ENCODE measurements at places on chromosomes 16 and 17. TPM values are rescaled to one million over a fixed set of nuclear protein-coding genes. Genes with fewer than 3 reads are reported as not detected.

- peak; percentile 99 for DNase-seq
Measured at GRCh38 chr17:47649153-47649971, at the start of gene KPNB1. TSS of gene KPNB1 (plus strand) at chr17:47649919. CDS start at chr17:47650245, 326 bp downstream.

- DNase-seq = peak; percentile 45
Measured at GRCh38 chr17:3558603-3559269, 1.1 kb upstream of the TRPV3 start.

DPEP2 gene
- 5.6 TPM for total RNA-seq

RNFT1 gene
- 11.1 TPM for total RNA-seq

DNA sequence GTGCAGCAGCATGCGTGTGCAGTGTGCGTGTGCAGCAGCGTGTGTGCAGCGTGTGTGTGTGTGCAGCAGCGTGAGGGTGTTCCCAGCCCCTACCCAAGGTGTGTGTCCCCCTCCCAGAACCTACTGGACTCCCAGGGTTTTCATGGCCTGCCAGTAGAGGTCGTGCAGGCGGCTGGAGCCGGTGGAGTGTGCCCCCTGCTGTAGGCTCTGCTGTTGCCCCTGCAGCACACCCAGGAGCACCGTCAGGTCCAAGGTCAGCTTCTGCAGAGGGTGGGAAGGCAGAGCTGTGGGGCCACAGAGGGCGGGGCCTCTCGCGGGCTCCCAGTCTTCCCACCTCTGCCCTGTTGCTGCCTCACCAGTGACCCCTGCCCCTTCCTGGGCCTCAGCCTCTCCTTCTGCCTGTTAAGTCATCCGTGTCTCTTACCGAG is 14.9 kb downstream of the MYBBP1A start:
- no peak for DNase-seq

DNA sequence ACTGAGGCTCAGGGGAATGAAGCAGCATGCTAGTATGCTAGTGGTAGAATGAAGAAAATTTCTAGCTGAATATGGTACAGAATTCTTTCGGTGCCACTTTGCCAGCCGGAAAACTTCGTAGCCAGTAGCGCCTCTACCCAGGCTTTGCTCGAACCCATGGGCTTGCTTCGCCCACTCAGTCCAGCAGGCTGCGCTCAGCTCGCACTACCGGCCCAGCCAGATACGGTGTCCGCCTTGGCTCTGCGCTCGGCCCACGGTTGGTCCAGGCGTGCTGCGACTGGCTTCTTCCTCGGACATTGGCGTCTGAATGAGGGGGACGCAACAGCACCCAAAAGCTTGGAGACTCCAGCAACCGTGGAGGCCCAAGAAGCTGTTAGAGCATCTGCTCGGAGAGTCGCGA is 372.5 kb upstream of the CDH8 start:
- no peak for DNase-seq

DNA sequence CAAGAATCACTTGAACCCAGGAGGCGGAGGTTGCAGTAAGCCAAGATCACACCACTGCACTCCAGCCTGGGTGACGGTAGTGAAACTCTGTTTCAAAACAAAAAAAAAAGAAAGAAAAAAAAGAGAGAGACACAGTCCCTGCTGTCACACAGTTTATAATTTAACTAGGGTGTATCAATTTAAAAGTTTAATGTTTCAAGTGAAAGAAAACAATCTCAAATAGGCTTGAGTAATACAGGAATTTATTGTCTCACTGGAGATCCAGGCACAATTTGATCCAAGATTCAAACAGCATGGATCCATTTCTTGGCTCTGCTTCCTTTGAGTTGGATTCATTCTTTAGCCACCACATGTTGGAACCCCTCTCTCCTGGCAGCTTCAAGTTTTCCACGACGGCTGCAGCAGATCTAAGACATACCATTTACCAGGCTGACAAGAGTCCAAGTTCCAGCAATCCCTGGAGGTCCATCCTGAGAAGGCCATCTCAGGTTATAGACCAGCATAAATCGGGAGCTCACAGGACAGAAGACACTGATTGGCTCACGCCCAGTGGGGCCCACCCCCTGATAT is 97.5 kb downstream of the YPEL2 start:
- DNase-seq = no peak

DNA sequence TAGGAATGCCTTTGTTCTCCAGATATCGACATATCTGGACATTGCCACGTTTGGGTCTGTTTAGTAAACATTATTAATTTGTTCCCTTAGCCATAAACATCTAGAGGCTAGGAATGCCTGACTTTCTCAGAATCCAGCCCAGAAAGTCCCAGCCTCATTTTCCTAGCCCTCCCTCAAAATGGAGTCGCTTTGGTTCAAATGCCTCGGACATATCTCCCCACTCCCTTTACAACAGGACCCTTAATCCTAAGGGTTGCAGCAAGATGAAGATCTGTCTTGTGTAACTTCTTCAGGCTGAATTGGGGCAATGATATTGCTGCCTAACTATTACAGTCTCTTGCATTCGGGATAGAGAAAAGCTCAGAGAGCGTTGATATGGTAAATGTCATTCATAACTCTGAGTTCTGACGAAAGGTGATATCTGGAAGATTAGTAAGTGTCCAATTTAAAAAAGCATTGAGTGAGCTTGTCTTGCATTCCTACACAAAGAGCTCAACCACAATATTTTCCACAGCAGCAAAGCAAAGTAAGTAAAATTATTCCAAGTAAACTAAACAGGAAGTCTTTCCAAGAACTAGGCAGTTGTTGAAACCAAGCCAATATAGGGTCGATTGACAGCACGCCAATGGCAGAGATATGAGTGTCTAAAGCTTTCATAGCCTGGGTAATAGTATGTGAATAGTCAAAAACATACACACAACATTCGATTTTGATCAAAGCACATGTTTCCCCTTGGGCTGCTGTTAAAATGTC is 46.0 kb upstream of the ARL4D start:
- no peak for DNase-seq

DNA sequence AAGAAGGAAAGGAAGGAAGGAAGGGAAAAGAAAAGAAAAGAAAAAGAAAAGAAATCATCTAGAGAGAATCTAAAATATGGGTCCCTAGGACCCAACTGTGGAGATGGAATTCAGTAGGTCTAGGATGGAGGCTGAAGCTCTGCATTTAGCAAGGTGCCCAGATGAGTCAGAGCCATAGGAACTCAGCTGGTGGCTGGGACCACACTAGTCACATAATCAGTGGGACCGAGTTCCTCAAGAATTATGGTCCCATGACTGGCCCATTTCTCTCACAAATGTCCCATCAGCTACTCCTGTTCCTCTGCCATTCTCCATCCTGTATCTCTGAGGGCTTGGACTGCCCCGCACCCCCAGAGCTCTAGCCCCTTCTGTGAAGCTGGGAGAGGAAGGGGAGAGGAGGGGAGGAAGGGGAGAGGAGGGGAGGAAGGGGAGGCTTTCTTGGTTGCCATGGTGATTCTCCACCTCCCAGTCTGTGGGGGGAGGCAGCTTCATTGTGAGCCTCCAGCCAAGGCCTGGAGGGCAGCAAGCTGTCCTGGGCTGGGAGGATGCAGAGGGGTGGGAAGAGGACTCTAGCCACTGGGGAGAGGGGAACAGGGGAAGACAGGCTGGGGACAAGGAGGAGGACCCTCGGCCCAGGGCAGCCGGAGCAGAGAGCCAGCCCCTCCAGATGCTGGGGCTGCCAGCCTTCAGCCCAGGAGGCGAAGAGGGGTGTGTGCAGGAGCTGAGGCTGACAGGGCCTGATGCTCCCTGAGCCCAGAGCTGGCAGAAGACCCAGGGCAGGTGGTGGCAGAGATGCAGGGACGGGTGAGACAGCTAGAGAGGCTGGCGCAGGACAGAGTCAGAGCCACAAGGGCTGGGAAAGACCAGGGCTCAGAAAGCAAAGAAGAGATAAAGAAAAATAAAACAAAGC is 37.8 kb upstream of the LHX1 start:
- no peak for DNase-seq

- DNase-seq = no peak
Measured at GRCh38 chr17:78366109-78366848, 6.4 kb upstream of the SOCS3 start.

DNA sequence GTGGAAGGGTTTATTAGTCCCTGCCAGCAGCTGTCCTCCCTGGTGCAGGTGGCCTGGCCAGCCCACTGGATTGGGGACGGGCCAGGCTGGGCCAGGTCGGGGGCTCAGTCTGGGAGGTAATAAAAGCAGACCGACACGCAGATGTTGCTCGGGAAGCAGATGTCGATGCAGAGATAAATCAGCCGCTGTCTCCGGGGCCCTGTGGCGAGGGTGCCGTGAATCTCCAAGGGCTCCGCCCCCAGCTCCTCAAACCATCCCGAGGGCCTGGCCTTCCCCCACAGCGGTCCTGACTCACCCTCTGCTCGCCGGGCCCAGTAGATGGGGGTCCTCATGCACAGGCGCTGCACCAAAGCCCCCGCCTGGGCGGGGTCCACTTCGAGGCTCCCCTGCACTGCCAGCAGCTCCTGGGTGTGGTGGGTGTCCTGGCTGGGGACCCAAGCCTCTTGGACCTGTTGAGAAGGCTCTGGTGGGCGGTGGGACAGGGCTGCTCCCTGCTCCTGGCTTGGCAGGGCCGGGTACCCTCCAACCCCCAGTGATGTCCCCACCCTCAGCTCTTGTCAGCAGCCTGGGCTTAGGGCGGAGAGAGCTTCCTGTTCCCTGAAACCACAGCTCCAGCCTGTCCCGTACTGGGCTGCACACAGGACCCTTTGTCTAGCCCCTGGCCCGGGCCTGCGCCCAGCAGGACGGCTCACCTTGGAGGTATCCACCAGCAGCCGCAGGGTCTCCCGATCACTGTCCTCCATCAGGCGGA is 1.2 kb downstream of the BRICD5 start:
- DNase-seq = no peak

GRCh38 chr17:74125156-74125555 is 78.3 kb upstream of the RPL38 start:
- no peak for DNase-seq

OTOP2 gene
- total RNA-seq = not detected

DNA sequence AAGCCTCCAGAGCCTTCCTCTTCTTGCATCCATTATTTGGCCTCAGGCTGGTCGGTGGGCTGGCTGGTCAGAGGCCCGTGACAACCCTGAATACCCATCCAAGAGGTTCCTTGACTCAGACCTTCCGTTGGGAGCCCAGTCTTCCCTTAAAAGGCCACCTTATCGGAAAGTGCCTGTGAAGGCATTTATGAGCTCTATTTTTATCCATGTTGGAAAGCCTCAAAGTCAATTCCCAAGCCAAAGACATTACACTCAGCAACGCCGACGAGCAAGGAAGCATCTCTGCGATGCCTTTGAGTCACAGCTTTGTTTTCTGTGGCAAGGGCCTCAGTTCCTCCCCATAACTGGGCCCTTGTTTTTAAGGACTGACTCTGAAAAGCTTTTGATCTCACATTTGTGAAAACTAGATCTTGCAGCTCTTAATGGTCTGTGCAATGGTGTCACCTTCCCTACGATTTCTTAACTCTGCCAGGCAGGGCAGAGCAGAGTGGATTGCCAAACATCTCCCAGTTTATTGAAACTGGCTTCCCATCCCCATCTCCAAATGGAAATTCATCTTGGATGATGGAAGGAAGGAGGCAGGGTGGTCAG is 13.3 kb upstream of the SPOP start:
- no peak for DNase-seq

DNA sequence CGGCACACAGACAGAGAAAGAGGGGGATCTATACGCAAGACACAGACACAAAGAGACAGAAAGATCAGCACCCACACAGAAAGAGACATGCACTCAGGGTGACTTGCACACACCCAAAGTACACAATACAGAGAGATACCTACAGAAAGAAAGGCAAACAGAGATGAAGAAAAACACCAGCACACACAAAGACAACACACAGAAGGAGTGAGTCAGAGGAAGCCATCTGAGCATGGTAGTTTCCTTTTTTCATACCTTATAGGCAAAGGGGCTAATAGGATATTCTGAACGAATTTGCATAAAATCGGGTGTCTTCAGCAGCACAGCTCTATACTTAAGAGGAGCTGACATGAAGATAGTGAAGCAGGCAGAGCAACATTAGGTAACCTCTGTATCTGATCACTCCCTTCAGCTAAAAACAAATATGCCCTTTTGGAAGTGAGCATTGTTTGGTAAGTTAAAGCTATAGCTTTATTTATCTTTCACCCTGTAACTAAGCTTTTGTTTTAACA is 198.6 kb downstream of the AATF start:
- DNase-seq = no peak

SMARCD2 gene
- 130 TPM for total RNA-seq

KRT12 gene
- total RNA-seq = not detected

- no peak for DNase-seq
Measured at GRCh38 chr16:55562936-55563335, 3.5 kb upstream of the CAPNS2 start.

CA4 gene
- total RNA-seq = not detected

- no peak for DNase-seq
Measured at GRCh38 chr16:75948441-75948840, 222.2 kb upstream of the CPHXL start.

DNA sequence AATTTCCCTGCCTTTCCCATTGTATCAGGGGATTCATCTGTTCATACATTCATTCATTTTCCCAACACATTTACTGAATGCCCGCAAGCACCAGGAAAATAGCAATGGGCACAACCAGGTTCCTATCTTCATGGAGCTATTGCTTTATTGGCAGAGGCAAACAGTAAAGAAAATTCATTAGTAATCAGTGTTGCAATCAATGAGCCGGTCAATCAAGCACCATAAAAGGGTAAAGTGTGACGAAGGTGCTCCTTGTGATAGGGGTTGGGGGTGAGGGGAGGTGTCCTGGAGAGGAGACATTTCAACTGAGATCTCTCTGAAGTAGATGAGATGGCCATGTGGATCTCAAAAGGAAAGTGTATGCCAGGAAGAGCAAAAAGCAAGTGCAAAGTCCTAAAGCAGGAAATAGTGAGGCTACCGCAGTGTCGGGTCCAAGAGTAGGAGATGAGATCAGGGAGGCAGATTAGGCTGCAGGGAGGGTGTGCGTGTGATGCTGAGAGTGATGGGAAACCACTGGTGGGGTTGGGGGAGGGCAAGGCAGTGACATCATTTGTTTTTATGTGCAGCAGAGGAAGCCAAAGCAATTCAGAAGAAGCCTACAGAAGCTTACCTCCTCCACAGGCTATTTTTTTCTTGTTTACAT is 28.4 kb downstream of the CDH13 start:
- DNase-seq = peak; percentile 94

C17orf50 gene
- not detected for total RNA-seq

DNA sequence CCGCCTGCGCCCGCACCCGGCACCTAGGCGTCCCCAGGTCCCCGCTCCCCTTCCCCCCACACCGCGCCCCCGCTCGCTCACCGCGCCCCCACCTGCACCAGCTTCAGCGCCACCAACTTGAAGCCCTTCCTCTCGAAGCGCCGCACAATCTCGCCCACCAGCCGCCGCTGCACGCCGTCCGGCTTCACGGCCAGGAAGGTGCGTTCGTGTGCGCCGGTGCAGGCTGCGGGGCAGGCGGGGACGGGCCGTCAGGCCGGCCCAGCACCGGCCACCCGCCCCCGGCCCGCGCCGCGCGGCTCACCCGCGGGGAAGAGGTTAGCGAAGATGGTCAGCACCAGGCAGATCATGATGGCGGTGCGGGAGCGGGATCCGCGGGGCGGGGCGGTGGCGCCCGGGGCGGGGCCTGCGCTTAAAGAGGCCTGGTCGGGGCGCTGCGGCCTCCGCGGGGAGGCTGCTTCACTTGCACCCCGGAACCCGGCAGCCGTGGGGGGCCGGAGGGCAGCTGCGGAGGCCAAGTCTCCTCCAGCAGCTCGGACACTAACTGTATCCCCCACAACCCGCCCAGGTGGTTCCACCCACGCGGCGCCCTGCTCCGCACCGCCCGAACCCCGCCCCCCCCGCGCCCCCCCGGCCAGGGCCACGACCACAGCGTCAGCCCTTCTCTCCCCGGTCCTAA is at the start of gene NME3:
Gene NME3 (minus strand): TSS at position 356 of the 676 bp plus-strand sequence. CDS start 9 bp downstream, at position 347.
- DNase-seq = peak; percentile 84
